Kidney tubule cell (primary cell): ENCODE measurements at places on chromosomes 3 and 15.

DNA sequence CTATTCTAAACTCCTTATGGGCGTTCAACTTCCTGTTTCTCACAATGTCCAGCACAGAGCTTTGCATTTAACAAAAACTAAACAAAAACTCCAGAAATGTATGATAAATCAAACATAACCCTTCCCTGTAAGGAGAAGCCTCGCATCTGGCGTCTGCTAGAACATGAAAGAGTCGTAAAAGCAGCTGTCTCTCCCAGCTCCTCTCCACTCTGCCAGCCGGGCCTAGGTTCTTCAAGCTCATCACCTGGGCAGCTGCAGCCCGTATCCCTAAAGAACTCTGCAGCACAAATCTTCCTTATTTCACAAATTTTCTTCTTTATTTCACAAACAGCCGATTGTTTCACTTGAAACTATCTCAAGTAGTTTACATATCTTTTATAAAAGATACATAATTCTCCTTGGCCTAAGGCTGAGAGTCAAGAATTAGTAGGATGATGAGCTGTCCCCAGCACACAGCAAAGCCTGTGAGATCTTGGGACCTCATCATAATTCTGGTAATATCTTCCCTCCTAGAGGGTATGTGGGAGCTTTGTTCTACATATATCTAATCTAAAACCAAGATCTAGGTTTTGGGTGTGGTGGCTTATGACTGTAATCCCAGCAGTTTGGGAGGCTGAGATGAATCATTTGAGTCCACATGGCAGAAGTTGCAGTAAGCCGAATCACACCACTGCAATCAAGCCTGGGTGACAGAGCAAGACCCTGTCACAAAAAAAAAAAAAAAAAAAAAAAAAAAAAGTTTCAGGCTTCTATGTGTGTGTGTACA, 35.3 kb downstream of the ANXA2 start:
- DNase-seq, result peak; percentile 68

DNA sequence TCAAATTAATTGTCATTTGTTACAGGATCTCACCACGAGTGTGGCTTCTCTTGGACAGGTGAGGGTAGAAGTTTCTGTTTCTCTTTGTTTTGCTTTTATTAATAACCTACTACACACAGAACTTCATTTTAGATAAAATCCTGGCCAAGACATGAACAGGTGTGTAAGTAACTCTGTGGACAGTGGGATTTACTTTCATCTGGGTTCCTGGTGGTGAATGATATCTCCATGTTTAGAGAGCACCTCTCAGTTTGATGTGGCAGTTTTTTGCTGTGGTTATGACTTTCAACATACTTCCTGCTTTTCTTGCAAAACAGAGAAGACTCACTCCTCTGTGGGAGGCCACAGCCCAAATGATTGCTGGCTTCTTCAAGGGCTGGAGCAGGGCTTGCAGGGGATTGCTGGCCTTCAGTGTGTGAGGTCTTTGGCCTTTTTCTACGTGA, 71.1 kb upstream of the XCR1 start:
- peak; percentile 51 for DNase-seq

DNA sequence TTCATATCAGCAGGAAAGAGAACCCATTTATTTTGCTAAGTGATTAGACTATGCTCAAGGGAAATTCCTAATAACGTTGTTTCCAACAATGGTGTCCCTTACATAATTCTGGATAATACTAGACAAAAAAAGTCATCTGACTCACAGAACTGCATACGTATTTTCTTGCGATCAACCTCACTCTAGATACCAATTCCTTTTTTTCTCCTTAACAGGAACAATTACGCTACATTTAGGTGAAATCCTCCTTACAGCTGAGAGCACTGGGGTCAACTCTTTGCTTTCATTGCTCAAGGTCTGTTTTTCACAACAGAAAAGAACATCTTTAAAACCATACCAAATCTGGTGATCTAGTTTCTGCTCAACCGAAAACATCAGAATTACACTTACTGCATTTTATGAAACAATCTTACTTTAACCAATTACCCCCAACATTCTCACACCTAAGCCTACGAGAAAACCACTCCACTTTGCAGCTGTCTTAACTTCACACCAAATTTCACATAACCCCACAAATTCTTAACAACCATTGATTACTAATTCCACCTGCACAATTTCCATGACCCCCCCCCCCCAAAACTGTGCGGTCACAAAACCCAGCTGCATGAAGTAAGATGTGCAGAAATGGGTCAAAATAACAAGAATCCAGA, 61.2 kb upstream of the ICE2 start:
- no peak for DNase-seq

- DNase-seq, result no peak
Observed at GRCh38 chr3:6321999-6322398, 538.9 kb upstream of the GRM7 start.

DNA sequence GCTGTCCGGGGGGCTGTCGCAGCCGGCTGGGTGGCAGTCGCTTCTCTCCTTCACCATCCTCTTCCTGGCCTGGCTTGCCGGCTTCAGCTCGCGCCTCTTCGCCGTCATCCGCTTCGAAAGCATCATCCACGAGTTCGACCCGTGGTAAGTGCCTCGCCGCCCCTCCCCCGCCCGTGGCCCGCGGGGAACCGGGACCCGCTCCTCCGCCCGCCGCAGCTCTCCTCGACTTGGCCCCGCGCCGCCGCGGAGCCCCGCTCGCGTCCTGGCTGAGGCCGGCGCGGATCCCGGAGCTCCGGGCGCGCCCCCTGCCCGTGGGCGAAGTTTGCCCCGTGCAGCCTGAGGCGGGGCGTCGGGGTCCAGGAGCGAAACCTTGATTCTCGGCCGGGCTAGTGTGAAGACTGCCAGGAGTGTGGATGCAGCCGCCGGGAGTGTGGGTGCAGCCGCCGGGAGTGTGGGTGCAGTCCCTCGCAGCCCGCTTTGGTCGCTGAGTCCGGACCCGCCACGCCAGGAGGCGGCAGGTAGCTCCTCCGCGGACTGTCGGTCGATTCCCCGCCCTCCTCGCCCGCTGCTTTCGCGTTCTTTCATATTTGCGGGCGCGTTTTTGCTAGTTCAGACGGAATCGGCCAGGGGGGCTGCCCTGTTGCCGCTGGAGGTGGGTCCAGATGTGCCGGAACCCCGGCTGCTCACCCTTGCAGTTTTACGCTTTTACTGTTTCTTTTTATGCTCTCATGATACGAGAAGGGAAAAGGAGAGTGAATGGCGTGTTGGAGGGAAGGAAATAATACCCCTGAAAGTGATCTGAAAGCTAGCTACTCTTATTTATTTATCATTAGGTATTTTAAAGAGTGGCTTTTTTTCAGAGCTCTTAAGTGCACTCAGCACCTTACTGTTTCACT, 692 bp downstream of the STT3B start:
- DNase-seq, result peak; percentile 36

DNA sequence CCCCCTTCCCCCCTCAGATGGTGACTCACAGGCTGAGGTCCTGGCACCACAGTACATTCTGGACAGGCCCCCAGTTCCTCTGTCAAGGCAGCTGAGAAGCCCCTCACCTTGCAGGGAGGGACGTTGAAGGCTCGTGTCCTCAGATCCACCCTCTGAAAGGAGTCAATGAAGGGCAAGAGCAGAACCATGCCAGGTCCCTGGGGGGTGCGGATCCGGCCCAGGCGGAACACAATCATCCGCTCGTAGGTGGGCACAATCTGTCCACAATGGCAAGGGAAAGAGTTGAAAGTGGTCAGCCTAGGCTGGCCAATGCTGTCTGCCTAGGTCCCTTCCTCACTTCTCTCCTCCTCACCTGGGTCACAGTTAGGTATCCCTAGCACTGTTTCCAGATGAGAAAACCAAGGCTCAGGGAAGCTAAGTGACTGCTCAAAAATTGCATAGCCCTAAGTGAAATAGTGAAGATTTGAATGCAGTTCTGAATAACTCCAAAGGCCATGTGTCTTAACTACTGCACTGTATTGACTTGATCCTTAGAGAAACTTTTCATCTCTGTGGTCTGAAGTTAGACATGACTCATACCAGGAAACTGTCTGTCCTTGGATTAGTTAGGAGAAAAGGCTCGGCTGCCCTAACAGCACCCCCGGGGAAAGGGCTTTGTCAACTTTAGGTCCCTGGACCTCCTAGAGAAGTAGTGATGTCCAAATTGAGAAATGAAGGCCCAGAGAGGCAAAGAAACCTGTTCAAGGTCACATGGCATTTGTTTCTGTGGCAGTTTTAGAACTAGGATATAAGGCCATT, 2.9 kb downstream of the STOML1 start:
- peak; percentile 95 for DNase-seq

GRCh38 chr3:184360070-184360928, 1.1 kb downstream of the CLCN2 start:
- DNase-seq, result no peak

DNA sequence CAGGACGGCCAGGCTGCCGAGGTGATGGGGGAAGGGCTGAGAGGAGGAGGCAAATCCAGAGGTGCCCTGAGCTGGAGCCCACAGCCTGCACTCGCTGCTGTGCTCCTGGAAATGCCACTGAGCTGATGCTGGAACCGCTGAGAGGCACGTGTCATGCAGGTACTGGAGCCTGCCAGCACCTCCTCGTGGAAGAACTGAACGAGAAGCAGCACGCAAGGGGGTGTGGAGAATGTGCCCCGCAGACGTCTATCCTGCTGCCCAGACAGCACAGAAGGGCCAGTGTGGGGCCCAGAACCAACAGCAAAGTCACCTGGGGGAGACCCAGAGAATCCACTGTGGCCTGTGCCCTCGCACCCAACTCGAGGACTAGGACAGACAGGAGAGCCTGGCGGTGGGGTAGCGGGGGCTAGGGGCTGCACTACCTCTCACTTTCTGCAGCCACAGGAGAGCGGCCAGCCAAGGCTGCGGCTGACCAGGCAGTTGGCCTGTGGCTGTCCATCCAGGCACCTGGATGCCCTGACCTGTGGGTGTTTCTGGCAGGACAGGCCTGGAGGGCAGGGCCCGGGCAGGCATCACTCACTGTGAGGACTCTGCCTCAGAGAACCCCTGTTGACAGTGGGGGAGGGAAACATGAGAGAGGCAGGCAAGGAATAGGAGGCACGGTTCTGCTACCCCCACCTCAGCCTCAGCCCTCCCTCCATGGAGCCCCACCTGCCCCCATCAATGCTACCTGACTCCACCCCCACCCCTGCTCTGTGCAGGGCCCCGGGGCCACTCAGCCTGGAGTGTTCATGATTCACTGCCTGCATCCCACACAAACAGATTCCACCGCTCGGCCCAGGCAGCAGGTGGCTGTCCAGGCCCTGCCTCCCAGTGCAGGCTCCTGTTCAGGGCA, 213.1 kb downstream of the TBC1D2B start:
- DNase-seq, result peak; percentile 20

GRCh38 chr3:53680028-53680427, 166.2 kb downstream of the CHDH start:
- DNase-seq, result peak; percentile 4
